Colonic mucosa (tissue), 4 donors: ENCODE measurements at places on chromosomes 5 and 9. TPM values are rescaled to one million over a fixed set of nuclear protein-coding genes. Genes with fewer than 3 reads are reported as not detected.
A peak's percentile ranks its signal among the peaks of the same experiment; 100 is the strongest.

Gene MLANA
- not detected for total RNA-seq

Gene SPATA31A3
- total RNA-seq: not detected

Gene THOC3
- 140 TPM for total RNA-seq

GRCh38 chr5:179700401-179700918 lies 1.7 kb downstream of the CANX start:
- no peak for DNase-seq
- H3K36me3 ChIP-seq: no peaks in the 10 kb centered on the region
- H3K4me3 ChIP-seq: peak overlapping the region; percentile 72
- peaks cover 15% of the 10 kb centered on the region for H3K4me1 ChIP-seq
- H3K27ac ChIP-seq: no peak overlapping the region

DNA sequence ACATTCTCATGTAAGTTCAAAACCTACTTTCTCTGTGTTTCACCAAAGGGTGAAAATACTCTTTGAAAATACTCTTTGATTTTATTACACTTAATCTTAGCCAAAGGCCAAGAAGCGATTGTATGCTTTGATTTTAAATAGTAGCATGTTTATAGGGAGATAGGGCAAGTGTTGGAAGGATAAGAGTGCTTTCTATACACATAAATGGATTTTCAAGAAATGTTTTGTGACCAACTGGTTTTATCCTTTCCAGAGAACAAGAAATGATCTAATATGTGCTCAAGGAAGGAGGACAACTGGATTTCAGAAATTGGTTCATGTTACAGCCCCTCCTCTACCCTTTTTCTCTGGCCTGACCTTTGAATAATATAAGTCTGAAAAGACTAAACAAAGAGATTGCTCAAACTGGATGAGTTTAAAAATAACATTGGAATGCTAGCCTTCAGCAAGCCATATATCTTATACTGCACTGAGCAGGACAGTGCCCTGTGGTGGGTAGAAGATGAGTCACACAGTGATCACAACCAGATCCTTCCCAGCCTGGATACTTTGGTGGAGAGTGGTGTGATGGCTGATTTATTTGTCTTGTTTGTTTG lies 13.1 kb downstream of the PALM2AKAP2 start:
- no peaks in the 10 kb centered on the region for H3K27me3 ChIP-seq
- H3K4me3 ChIP-seq: no peak overlapping the region
- no peaks in the 10 kb centered on the region for H3K36me3 ChIP-seq
- H3K27ac ChIP-seq: no peak overlapping the region
- no peak for DNase-seq
- H3K4me1 ChIP-seq: no peaks in the 10 kb centered on the region

- H3K27ac ChIP-seq: no peak overlapping the region
- H3K36me3 ChIP-seq: no peaks in the 10 kb centered on the region
- no peak for DNase-seq
- H3K4me3 ChIP-seq: no peak overlapping the region
- H3K4me1 ChIP-seq: no peaks in the 10 kb centered on the region
These were observed 130.6 kb downstream of the KCNIP1 start for GRCh38 chr5:170634256-170634990.
